ENCODE measurements at places on chromosomes 4 and X. TPM values are rescaled to one million over a fixed set of nuclear protein-coding genes. Genes with fewer than 3 reads are reported as not detected.

- H3K4me3 ChIP-seq: no peak overlapping the region
- H3K4me1 ChIP-seq: no peaks in the 10 kb centered on the region
- H3K27ac ChIP-seq: no peak overlapping the region
- no peaks in the 10 kb centered on the region for H3K36me3 ChIP-seq
Observed at GRCh38 chr4:153364061-153364460, 19.6 kb downstream of the MND1 start.

GRCh38 chrX:44291468-44292092 is 51.9 kb downstream of the EFHC2 start:
- no peaks in the 10 kb centered on the region for H3K27me3 ChIP-seq

GRCh38 chr4:157221426-157221894 is 932 bp downstream of the GRIA2 start:
- H3K4me1 ChIP-seq: peaks cover 18% of the 10 kb centered on the region
- no peak for DNase-seq
- peaks cover 26% of the 10 kb centered on the region for H3K27me3 ChIP-seq
- H3K27ac ChIP-seq: no peak overlapping the region
- no peaks in the 10 kb centered on the region for H3K36me3 ChIP-seq

GRCh38 chr4:38177641-38178391 is 217.6 kb downstream of the PTTG2 start:
- DNase-seq: no peak
- peaks cover 22% of the 10 kb centered on the region for H3K4me1 ChIP-seq
- H3K27me3 ChIP-seq: no peaks in the 10 kb centered on the region
- no peaks in the 10 kb centered on the region for H3K36me3 ChIP-seq
- H3K4me3 ChIP-seq: no peak overlapping the region

- peak; percentile 41 for DNase-seq
- peak overlapping the region; percentile 47 for H3K27ac ChIP-seq
- peaks cover 4% of the 10 kb centered on the region for H3K4me1 ChIP-seq
- no peaks in the 10 kb centered on the region for H3K36me3 ChIP-seq
- H3K4me3 ChIP-seq: peak overlapping the region; percentile 46
Observed at GRCh38 chrX:107826238-107827029, 768 bp downstream of the MID2 start.

GRCh38 chr4:76987153-76987591 is 37.6 kb downstream of the SEPTIN11 start:
- H3K4me3 ChIP-seq: peak overlapping the region; percentile 44
- H3K4me1 ChIP-seq: peaks cover 72% of the 10 kb centered on the region
- no peaks in the 10 kb centered on the region for H3K27me3 ChIP-seq
- DNase-seq: peak; percentile 99
- H3K27ac ChIP-seq: peak overlapping the region; percentile 98

GRCh38 chr4:104575278-104575677 is 80.6 kb upstream of the CXXC4 start:
- H3K36me3 ChIP-seq: no peaks in the 10 kb centered on the region
- no peak overlapping the region for H3K4me3 ChIP-seq
- H3K27me3 ChIP-seq: no peaks in the 10 kb centered on the region
- H3K4me1 ChIP-seq: no peaks in the 10 kb centered on the region
- no peak for DNase-seq
- H3K27ac ChIP-seq: no peak overlapping the region

DNA sequence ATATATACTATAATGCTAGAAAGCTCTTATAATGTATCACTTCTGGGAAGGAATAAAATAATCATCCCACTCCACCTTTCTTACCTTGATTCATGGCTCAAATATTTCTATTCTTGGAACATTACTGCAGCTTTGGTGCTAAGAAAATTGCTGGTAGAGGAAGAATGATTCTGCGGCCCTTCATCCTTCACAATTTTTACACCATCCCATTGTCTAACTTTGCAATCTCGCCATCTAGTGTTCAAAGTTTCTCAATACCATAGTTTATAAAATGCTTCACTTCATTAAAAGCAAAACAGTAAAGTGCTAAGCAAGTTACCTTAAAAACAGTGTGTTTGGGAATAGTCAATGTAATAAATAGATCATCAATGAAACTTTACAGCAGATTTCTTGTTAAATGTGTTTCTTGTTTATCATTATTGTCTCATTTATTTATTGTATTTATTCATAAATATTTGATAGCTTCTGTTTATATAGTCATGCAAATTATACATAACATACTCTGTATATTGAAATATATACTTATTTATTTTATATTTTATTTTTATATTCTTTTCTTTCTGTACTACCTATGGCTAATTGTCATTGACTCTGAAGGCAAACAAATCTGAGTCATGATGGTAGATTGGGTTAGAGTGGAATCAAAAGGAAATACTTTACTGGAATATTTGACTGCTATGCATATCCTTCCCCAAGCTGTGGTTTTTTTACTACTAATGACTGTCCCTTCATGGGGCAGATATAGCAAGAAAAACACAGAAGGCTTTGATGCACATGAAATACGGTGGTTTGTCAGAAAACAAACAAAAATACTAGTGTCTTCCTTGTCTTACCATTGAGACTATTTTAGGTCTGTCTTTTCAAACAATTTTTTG is 390.7 kb downstream of the MAPK10 start:
- DNase-seq: peak; percentile 67
- no peak overlapping the region for H3K4me3 ChIP-seq
- no peaks in the 10 kb centered on the region for H3K36me3 ChIP-seq
- H3K4me1 ChIP-seq: peaks cover 5% of the 10 kb centered on the region
- H3K27ac ChIP-seq: no peak overlapping the region
- no peaks in the 10 kb centered on the region for H3K27me3 ChIP-seq

- no peaks in the 10 kb centered on the region for H3K36me3 ChIP-seq
- no peak overlapping the region for H3K4me3 ChIP-seq
- H3K27me3 ChIP-seq: no peaks in the 10 kb centered on the region
Observed at GRCh38 chr4:32672359-32672758, 1952.2 kb downstream of the PCDH7 start.

The NSUN7 gene
- total RNA-seq: 2.1 TPM

The NKAP gene
- total RNA-seq: 7.1 TPM

The MPP1 gene
- 9.0 TPM for total RNA-seq

The PRKG2 gene
- total RNA-seq: 0.29 TPM
